Neural crest cell (in vitro differentiated cells): ENCODE measurements at places on chromosomes 13 and 19. TPM values are rescaled to one million over a fixed set of nuclear protein-coding genes. Genes with fewer than 3 reads are reported as not detected.

ZSWIM4 gene
- 19.3 and 19.9 TPM in 2 replicates for total RNA-seq

VSTM2B gene
- total RNA-seq: 0.21 TPM in 1 of 2 replicates, not detected in the other

PEAK3 gene
- not detected in 2 replicates for total RNA-seq

DNA sequence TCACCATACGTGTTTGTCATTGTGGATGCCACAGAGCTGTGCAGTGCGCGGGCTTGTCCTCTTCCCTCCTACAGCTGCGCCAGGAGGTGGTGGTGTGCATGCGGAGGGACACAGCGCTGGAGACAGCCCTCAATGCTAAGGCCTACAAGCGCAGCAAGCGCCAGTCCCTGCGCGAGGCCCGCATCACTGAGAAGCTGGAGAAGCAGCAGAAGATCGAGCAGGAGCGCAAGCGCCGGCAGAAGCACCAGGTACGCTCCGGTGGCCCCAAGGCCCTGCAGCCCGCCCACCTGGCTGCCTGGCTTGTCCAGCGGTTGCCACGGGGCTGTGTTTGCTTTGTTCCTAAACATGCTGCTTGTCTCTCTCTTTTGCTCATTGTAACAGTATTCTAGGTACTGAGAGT is 30.2 kb downstream of the SMARCA4 start:
- peaks cover 11% of the 10 kb centered on the region for H3K36me3 ChIP-seq
- H3K4me3 ChIP-seq: no peak overlapping the region
- DNase-seq: no peak
- H3K4me1 ChIP-seq: no peaks in the 10 kb centered on the region
- H3K27me3 ChIP-seq: no peaks in the 10 kb centered on the region

GRCh38 chr13:79171141-79172061 is 234.7 kb downstream of the RBM26 start:
- no peak overlapping the region for H3K4me3 ChIP-seq
- H3K27ac ChIP-seq: no peak overlapping the region
- no peaks in the 10 kb centered on the region for H3K27me3 ChIP-seq
- no peak for DNase-seq
- no peaks in the 10 kb centered on the region for H3K4me1 ChIP-seq

ZNF607 gene
- 18.9 and 21.2 TPM in 2 replicates for total RNA-seq

GRCh38 chr13:98706446-98707110 is 45.9 kb downstream of the SLC15A1 start:
- peaks cover 10% of the 10 kb centered on the region for H3K27me3 ChIP-seq
- H3K36me3 ChIP-seq: no peaks in the 10 kb centered on the region
- no peaks in the 10 kb centered on the region for H3K4me1 ChIP-seq
- DNase-seq: no peak
- H3K27ac ChIP-seq: no peak overlapping the region
- H3K4me3 ChIP-seq: no peak overlapping the region

- no peak overlapping the region for H3K27ac ChIP-seq
- peaks cover 25% of the 10 kb centered on the region for H3K36me3 ChIP-seq
- peaks cover 15% of the 10 kb centered on the region for H3K27me3 ChIP-seq
- no peak for DNase-seq
- no peak overlapping the region for H3K4me3 ChIP-seq
These were observed 8.2 kb downstream of the FXYD5 start for GRCh38 chr19:35162471-35163326.

KCNJ14 gene
- 1.5 and 2.0 TPM in 2 replicates for total RNA-seq

LILRB3 gene
- not detected in 2 replicates for total RNA-seq

- DNase-seq: no peak
- no peaks in the 10 kb centered on the region for H3K36me3 ChIP-seq
- H3K27ac ChIP-seq: no peak overlapping the region
- H3K27me3 ChIP-seq: no peaks in the 10 kb centered on the region
- H3K4me3 ChIP-seq: no peak overlapping the region
These were observed 87.4 kb upstream of the UBL3 start for GRCh38 chr13:29937841-29938240.

DNA sequence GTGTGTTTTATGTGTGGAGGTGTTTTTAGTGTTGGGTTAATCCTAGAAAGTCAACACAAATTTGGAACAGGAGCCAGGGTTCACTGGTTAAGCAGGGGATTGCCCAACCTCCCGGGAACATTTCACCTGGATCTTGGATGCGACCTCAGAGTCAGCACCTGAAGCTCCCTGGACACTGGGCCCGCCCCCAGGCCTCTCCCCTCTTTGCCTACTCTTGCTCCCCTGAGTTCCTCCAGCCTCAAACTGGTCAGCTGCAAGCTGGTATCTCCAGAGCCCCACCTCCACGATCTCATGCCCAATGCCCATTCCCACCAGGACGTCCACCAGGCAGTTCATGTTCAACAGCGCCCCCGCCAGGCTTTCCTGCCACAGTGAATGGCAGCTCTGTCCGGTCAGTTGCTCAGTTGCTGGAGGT is 9.7 kb downstream of the HSD17B14 start:
- no peaks in the 10 kb centered on the region for H3K27me3 ChIP-seq
- H3K36me3 ChIP-seq: peaks cover 2% of the 10 kb centered on the region
- H3K27ac ChIP-seq: no peak overlapping the region
- DNase-seq: no peak
- no peaks in the 10 kb centered on the region for H3K4me1 ChIP-seq
- H3K4me3 ChIP-seq: no peak overlapping the region

- no peak overlapping the region for H3K4me3 ChIP-seq
- H3K4me1 ChIP-seq: no peaks in the 10 kb centered on the region
- no peaks in the 10 kb centered on the region for H3K27me3 ChIP-seq
- DNase-seq: no peak
- H3K27ac ChIP-seq: no peak overlapping the region
These were observed 281.3 kb downstream of the MTUS2 start for GRCh38 chr13:29101409-29101808.

ZNF560 gene
- 0.12 TPM in 1 of 2 replicates, not detected in the other for total RNA-seq

GRCh38 chr19:35517342-35517741 is 3.9 kb upstream of the DMKN start:
- DNase-seq: no peak
- H3K36me3 ChIP-seq: no peaks in the 10 kb centered on the region
- no peak overlapping the region for H3K4me3 ChIP-seq
- H3K4me1 ChIP-seq: peaks cover 13% of the 10 kb centered on the region

GRCh38 chr13:113476811-113477210 is 13.7 kb downstream of the DCUN1D2 start:
- no peaks in the 10 kb centered on the region for H3K4me1 ChIP-seq
- peaks cover 39% of the 10 kb centered on the region for H3K36me3 ChIP-seq
- no peak overlapping the region for H3K27ac ChIP-seq
- H3K4me3 ChIP-seq: no peak overlapping the region

C19orf73 gene
- 1.0 and 1.3 TPM in 2 replicates for total RNA-seq

DNA sequence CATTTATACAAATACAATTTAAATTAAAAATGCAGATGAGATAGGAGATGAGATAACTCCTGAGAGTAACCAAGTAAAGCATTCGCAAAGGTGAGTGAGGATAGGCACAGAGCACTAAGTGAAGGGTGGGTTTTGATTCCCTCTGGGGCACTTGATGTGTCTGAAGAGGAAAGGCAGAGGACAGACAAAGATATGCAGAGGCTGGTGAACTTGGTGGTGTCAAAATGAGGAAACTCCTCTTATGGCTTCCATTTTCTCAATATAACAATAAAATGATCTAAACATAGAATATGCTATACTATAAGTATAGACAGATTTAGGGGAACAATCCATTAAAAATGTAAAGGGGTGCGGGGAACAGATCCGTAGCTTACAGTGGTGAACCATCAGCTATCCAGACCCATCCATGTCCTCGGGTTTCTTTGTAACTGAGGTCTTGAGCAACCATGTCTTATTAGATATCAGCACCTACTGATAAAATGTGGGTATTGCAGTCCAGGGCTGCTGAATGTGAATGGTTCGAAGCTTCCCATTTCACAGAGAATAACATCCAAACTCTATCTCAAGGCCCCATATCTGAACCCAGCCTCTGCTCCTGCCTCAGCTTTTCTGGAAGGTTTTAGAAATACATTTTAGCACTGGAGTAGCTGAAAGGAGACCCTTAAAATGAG is 73.9 kb upstream of the SLC10A2 start:
- H3K4me1 ChIP-seq: no peaks in the 10 kb centered on the region
- no peaks in the 10 kb centered on the region for H3K36me3 ChIP-seq
- no peak overlapping the region for H3K4me3 ChIP-seq
- no peak for DNase-seq
- no peaks in the 10 kb centered on the region for H3K27me3 ChIP-seq
- H3K27ac ChIP-seq: no peak overlapping the region

- H3K4me3 ChIP-seq: no peak overlapping the region
- no peaks in the 10 kb centered on the region for H3K27me3 ChIP-seq
- DNase-seq: no peak
These were observed 3.9 kb upstream of the PRX start for GRCh38 chr19:40416918-40417642.

ZNF699 gene
- total RNA-seq: 6.7 and 7.3 TPM in 2 replicates

SRRM5 gene
- 0.41 and 0.51 TPM in 2 replicates for total RNA-seq

GRCh38 chr13:112893570-112894422 is 75.2 kb upstream of the MCF2L start:
- H3K27ac ChIP-seq: no peak overlapping the region
- peaks cover 27% of the 10 kb centered on the region for H3K27me3 ChIP-seq
- DNase-seq: peak; percentile 34

PNMA8B gene
- total RNA-seq: 4.6 and 5.3 TPM in 2 replicates

DNA sequence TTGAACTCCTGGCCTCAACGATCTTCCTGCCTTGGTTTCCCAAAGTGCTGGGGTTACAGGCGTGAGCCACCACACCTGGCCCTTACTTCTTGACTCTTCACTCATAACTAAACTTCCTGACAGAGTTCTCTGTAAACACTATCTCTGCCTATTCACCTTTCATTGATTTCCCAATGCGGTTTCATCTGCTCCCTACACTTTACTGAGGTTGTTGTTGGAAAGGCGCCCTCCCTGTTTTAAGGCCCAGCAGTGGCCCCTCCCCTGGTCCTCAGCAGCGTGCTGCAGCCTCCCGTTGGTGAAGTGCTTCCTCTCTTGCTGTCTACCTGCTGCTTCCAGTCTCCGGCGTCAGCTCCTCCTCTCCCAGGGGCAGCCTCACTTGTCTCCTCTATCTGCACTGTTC is 26.7 kb upstream of the CEBPA start:
- no peak overlapping the region for H3K4me3 ChIP-seq
- DNase-seq: no peak
- no peaks in the 10 kb centered on the region for H3K36me3 ChIP-seq
- peaks cover 5% of the 10 kb centered on the region for H3K4me1 ChIP-seq

DNA sequence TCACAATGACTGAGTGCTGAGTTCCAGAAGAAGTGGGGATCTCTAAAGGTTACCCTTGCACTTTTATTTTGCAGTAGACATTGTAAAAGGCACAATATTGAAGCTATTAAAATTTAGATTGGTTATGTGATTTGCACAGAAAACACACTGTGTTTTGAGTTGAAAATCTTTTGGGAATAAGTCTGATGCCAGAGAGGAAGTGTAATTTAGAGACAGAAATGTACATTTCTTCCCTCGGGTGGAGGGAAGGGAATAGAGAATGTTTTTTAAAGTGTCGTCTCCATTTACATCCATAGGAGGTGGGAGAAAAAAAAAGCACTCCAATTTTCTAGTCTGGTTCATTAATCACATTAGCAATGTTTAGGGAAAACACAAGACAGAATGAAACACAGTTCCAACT is 465.8 kb downstream of the OLFM4 start:
- H3K27ac ChIP-seq: no peak overlapping the region
- H3K4me1 ChIP-seq: peaks cover 5% of the 10 kb centered on the region
- H3K36me3 ChIP-seq: no peaks in the 10 kb centered on the region
- no peaks in the 10 kb centered on the region for H3K27me3 ChIP-seq

DNA sequence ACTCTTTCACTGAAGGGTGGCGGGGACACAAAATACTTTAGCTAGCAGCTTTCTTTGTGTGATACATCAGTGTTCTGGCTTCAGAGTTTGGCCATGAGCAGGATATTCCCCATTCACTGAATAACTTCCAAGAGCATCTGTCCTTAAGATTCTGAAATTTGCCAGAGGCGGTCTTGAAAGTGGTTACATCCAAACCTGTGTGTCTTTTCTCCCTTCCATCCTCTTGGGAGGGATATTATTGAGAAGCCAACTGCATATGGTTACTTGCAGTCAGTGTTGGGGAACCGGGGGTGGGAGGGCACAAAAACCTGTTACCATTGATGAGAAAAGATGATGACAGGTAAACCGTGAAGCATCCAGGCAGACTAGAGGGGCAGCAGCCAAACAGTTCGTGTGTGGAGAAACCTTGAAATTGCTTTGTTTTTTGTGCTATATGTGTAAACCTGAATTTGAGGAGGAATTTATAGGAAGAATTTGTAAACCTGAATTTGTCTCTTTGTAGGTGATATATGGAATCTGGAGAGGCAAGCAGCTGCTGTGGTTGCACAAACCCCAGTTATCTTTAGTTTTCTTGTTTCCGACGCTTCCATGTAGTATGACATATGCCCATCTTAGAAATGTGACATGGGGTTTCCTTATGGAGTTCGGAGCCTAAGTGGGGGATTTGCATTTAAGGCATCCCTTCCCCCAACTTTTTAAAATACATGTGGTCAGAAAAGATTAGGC is 104.8 kb downstream of the WDFY2 start:
- H3K27me3 ChIP-seq: no peaks in the 10 kb centered on the region
- no peak for DNase-seq
- H3K4me3 ChIP-seq: peak overlapping the region; percentile 60
- H3K27ac ChIP-seq: peak overlapping the region; percentile 65
- H3K4me1 ChIP-seq: peaks cover 27% of the 10 kb centered on the region

- no peaks in the 10 kb centered on the region for H3K4me1 ChIP-seq
- H3K36me3 ChIP-seq: peaks cover 2% of the 10 kb centered on the region
- no peak for DNase-seq
- H3K27me3 ChIP-seq: peaks cover 35% of the 10 kb centered on the region
- no peak overlapping the region for H3K27ac ChIP-seq
These were observed 25.6 kb downstream of the TMEM255B start for GRCh38 chr13:113784645-113785024.

GRCh38 chr13:26785838-26786630 is 25.4 kb upstream of the GPR12 start:
- H3K27me3 ChIP-seq: peaks cover 59% of the 10 kb centered on the region
- H3K27ac ChIP-seq: no peak overlapping the region
- H3K4me1 ChIP-seq: peaks cover 8% of the 10 kb centered on the region
- no peak for DNase-seq

- no peaks in the 10 kb centered on the region for H3K27me3 ChIP-seq
- no peaks in the 10 kb centered on the region for H3K36me3 ChIP-seq
- no peak overlapping the region for H3K27ac ChIP-seq
- H3K4me3 ChIP-seq: no peak overlapping the region
These were observed 32.8 kb downstream of the ELF1 start for GRCh38 chr13:40986101-40986856.

NLRP5 gene
- total RNA-seq: not detected in 2 replicates

DNA sequence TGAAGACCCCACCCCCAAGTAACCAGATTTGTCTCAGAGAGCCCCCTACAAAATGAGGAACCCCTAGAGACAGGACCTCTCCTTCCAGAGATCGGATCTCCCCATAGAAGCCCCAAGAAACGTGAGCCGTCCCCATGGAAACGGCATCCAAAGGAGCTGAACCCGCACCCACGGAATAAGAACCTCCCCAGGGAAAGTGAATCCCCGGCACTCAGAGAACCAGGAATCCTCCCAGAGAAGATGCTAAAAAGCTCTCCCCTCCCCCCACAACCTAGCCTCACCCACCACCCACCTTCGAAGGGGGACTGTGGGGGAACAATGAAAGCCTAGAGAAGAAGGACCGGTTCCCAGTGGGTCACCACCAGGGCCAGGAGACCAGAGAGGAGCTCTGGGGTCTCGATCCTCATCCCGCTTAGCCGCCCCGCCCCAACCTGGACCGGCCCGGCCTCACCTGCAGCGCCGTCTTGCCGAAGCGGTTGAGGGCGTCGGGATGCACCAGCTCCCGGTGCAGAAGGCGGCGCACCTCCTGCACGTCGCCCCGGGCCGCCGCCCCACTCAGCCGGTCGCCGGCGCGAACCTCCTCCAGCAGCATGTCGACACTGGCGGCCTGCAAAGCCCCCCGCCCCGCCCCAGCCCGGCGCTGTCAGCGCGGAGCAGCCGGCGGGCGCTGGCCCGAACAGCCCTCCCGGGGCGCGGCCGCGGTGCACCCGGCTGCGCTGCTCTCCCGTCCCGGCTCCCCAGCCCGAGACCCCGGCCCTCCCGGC is 535 bp downstream of the CDKN2D start:
- no peaks in the 10 kb centered on the region for H3K36me3 ChIP-seq
- H3K4me3 ChIP-seq: peak overlapping the region; percentile 96
- H3K4me1 ChIP-seq: peaks cover 50% of the 10 kb centered on the region
- DNase-seq: no peak
- H3K27ac ChIP-seq: no peak overlapping the region

UBAC2 gene
- 58.8 and 59.8 TPM in 2 replicates for total RNA-seq
